NCI-H1105 treated with DMSO at 0.1 percent for 48 hours (cell line): ENCODE measurements at places on chromosomes 2 and 18.

GRCh38 chr2:7196883-7197282 is 279.7 kb downstream of the RNF144A start:
- DNase-seq, result no peak

DNA sequence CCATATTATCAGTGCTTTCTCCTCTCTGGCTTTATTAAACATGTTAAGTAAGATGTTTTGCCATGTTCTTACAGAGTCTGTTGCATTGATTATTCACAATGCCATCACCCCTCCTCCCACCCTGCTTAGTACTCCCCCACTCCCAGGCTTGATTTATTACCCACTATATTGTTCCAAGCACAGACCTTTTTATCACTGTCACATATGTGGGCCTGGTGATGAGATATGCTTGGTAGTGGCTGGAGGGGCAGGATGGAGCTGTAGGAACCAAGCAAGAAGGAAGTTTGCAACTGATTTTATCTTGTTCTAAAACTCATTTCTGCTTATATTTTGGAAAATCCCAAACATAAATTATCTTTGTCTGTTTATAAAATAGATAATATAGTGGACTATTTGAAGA is 748.2 kb upstream of the CELF4 start:
- no peak for DNase-seq

GRCh38 chr18:36337679-36338402 is 40.3 kb downstream of the FHOD3 start:
- no peak for DNase-seq

- DNase-seq, result no peak
Measured at GRCh38 chr18:45121146-45121545, 440.5 kb downstream of the SETBP1 start.

GRCh38 chr18:62710417-62710816 is 4.9 kb upstream of the PHLPP1 start:
- peak; percentile 97 for DNase-seq

DNA sequence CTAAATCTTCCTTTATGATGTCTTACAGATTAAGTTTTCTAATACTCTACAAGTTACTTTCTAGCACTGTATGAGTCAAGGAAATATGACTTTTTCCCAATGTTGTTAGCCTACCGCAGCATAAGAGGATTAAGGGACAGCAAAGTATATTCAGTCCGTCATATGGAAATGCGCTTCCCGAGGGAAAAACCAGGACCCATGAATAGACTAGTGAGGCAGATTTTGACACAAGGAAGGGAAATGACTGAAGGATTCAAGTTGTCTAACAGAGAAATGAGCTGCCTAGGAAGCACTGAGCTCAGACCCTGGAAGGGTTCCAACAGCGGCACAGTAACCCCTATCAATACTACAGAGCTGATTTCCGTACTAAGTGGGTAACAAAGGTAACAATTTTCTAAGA is 12.0 kb downstream of the SEPTIN10 start:
- DNase-seq, result no peak

DNA sequence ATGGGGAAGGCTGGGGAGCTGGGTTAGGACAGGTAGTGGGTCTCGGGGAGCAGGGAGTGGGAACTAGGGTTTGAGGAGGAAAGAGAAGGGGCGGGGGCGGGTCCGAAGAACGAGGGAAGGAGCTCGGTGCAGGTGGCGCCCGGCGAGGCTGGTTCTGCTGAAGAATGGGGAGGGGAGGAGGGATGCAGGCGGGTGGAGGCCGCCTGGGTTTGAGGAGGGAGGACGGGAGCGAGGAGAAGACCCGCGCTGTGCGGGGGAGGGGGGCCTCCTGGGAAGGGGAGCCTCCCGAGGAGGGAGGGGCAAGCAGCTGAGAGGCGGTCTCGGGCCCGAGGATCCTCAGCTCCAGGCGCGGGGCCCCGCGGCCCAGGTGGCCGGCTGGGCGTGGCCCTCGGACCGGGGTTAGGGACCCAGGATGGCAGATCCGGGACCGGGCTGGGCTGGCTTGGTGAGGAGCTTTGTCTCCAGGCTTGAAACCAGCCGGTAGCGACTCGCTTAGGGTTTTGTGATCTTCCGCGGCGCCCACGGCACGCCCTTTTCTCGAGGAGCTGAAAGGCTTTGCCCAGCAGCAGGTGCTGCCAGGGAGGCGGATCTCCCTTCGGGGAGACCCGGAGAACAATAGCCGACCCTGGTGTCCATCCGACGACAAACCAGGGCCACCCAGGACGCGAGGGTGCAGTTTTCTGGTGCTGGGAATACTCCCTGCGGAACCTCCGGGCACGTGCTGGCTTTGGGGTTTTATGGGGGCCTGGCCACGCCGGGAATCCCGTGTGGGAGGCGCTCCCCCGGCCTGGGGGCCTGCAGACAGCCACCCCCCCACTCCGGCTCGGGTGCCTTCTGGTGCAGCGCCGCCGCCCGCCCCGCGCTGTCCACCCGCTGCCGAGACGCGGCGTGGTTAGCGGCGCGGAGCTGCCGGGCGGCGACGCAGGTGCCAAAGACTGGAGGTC is 1.4 kb downstream of the DPYSL5 start:
- peak; percentile 68 for DNase-seq

- no peak for DNase-seq
Measured at GRCh38 chr18:28995319-28995718, 818.4 kb upstream of the CDH2 start.

DNA sequence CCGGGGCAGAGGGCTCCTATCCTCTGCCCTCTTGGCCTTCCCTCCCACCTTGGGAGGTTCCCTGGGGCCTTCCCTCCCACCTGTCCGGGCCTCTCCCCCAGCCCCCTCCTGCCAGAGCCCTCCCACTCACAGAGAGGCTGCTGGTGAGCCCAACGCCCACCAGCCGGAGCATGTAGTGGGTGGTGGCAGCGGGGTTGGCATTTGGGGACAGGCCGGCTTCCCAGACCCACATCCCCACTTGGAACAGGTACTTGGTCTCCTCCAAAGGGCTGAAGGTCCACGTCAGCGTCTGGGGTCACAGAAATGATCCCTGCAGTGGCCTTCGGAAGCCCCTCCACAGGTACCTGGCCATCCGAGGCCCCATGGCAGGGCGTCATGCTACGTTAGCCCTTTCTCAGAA is 19.3 kb downstream of the CFAP65 start:
- DNase-seq, result no peak

- DNase-seq, result peak; percentile 17
Measured at GRCh38 chr2:169767243-169767888, 31.3 kb upstream of the SSB start.

GRCh38 chr2:134574611-134575330 is 144.0 kb downstream of the TMEM163 start:
- DNase-seq, result no peak

- peak; percentile 81 for DNase-seq
Measured at GRCh38 chr2:170313347-170313991, 135.5 kb downstream of the MYO3B start.

- no peak for DNase-seq
Measured at GRCh38 chr2:120597595-120598193, 138.0 kb upstream of the GLI2 start.

DNA sequence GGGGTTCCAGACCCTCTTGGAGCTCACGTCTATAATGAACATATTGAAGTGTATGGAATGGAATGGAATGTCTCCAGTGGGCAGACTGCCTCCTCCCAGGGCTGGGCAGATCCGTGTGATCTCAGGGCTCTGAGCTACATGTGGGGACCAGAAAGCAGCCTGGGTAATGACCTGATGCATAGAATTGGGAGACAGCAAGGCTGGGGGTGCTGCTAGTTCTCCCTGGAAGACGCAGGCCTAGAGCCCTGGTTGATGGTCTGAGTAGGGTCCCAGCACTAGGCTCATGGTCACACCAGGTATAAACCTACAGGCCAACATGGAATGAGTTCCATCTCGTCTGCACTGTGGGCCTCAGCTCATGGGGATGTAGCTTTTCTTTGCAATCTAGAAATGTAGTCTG is 46.7 kb downstream of the ACAA2 start:
- no peak for DNase-seq

- no peak for DNase-seq
Measured at GRCh38 chr2:133972786-133973185, 281.1 kb upstream of the MGAT5 start.

DNA sequence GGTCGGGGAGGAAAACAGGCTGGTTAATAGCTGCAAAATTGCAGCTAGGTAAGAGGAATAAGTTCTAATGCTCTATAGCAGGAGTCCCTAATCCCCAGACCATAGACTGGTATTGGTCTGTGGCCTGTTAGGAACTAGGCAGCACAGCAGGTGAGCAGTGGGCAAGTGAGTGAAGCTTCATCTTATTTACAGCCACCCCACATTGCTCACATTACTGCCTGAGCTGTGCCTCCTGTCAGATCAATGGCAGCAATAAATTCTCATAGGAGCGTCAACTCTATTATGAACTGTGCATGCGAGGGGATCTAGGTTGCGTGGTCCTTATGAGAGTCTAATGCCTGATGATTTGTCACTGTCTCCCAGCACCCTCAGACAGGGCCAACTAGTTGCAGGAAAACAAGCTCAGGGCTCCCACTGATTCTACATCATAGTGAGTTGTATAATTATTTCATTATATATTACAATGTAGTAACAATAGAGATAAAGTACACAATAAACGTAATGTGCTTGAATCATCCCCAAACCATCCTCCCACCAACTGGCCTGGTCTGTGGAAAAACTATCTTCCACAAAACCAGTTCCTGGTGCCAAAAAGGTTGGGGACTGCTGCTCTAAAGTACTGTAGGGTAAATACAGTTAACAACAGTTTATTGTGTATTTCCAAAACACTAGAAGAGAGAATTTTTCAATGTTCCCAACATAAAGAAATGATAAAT is 91.7 kb upstream of the TFCP2L1 start:
- no peak for DNase-seq

DNA sequence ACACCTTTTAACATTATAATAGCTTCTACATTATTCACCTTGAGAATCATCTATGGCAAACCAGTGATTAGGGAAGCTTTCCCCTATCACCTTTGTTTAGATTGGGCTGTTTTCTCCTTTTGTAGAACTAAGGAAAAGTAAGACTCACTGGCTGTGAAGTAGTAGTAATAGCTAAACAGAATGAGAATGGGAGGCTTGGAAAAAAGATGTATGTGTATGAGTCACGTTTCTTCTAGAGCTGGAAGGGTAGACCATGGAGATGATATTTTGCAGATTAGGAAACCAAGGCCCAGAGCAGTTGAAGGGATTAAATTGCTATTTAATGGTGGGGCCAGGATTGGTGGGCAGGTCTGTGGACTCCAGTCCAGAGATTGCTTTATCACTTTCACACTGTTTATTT is 214.5 kb downstream of the MCFD2 start:
- DNase-seq, result no peak

DNA sequence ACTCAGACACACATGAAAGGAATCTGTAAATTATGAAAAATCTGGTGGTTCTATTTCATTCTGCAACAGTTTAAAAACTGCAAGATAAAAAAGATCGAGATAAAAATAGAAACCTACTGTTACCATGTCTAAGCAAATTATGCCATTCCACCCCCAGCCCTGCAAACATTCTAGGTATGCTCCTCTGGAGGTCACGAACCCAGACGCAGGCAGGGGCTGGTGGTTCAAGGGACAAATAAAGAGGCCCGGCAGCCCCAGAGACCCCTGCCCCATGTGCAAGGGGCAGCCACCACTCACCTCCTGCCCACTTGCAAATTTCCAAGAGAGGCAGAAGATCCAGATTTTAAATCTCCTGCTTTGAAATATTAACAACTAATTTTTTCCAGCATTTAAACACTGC is 210.5 kb downstream of the ANAPC1 start:
- DNase-seq, result no peak

DNA sequence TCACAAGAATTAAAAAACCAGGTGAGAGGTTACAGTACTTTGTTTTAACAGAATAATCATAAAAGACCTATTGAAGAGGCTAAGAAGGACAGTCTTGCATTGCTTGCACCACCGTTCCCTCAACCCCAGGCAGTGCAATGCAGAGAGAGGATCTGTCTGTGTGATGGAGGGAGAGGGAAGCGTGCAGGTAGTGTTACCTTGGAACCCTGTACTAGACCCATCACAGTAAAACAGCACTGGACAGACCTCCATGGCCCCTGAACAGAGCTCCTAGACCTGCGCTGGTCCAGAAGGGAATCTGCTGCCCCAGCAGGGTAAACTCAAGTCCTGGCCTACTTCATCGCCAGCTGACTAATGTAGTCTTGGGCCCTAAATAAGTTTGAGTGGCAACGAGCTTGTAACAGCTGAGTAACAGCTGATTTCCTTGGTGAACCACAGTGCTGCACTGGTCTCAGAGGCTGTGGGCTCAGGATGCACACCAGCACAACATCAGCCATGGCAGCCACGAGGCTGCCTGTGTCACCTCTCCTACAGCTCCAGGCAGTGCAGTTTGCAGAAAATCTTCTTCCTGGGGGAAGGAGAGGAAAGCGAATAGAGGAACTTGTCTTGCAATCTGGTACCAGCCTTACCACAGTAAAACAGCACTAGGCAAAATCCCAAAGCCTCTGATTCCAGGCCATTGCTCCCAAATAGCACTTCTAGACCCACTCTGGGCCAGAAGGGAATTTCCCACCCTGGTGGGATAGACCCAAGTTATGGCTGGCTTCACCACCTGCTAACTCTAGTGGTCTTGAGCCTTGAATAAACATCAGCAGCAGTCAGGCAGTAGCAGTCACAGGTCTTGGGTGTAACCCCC is 417.2 kb downstream of the CDH7 start:
- no peak for DNase-seq

DNA sequence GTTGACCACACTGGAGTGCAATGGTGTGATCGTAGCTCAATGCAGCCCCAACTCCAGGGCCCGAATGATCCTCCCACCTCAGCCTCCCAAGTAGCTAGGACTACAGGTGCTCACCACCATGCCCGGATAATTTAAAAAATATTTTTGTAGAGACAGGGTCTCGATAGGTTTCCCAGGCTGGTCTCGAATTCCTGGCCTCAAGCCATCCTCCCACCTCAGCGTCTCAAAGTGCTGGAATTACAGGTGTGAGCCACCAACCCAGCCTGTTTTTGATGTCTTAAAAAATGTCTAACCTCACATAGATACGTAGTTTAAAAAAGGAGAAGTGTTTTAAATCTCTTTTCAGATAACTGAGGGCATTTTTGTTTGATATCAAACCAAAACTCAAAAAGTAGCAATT is 37.6 kb downstream of the IMPA2 start:
- DNase-seq, result no peak

DNA sequence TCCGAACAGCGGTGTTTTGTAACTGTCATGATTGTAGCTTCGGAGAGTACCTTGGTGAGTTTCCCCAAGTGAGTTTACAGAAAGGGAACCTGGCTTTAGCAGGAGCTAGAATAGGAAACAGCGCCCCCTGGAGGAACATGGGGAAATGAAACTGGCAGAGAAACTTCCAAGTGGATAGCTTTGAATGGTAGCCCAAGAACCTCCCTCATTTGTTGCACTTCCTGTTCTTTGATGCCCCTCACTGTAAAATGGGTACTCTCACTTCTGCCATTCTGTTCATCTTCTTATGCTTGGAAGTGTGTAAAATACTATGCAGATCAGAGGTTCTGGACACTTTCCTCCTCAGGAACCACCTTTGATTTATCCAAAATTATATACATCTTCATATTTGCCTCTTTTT is 36.2 kb downstream of the CHST10 start:
- peak; percentile 57 for DNase-seq
